ENCODE measurements at places on chromosomes 3 and 15. TPM values are rescaled to one million over a fixed set of nuclear protein-coding genes. Genes with fewer than 3 reads are reported as not detected.

The ZMYND10 gene
- total RNA-seq, result 0.74 TPM

The SI gene
- not detected for total RNA-seq

The DUOXA2 gene
- total RNA-seq, result not detected

The CCR1 gene
- 0.14 TPM for total RNA-seq

The KLF15 gene
- total RNA-seq, result 0.41 TPM

The GALNT15 gene
- total RNA-seq, result not detected

The CIP2A gene
- total RNA-seq, result 51.8 TPM

The SGO1 gene
- total RNA-seq, result 25.6 TPM

The P2RY1 gene
- 0.74 TPM for total RNA-seq

The C2CD4A gene
- 0.12 TPM for total RNA-seq

The CDC25A gene
- 55.7 TPM for total RNA-seq

The GTF2A2 gene
- 237 TPM for total RNA-seq

The ZMAT3 gene
- 10.7 TPM for total RNA-seq

The STRIT1 gene
- total RNA-seq, result not detected

The AP3B2 gene
- 0.10 TPM for total RNA-seq

The MEGF11 gene
- not detected for total RNA-seq

The RASSF1 gene
- total RNA-seq, result 51.7 TPM

The BTLA gene
- total RNA-seq, result 34.1 TPM

The LRRN1 gene
- total RNA-seq, result 2.7 TPM

The FMN1 gene
- 0.14 TPM for total RNA-seq

The SLC24A5 gene
- total RNA-seq, result not detected

The ZNF774 gene
- 0.82 TPM for total RNA-seq

The CRYBG3 gene
- 2.5 TPM for total RNA-seq

The ATP13A4 gene
- 1.6 TPM for total RNA-seq

The ARNT2 gene
- total RNA-seq, result not detected

The CLDN16 gene
- total RNA-seq, result not detected

The RLBP1 gene
- total RNA-seq, result not detected

The TNFAIP8L3 gene
- 0.60 TPM for total RNA-seq

The MORF4L1 gene
- total RNA-seq, result 293 TPM

The NPAP1 gene
- not detected for total RNA-seq

The THSD4 gene
- not detected for total RNA-seq

The CCR9 gene
- total RNA-seq, result not detected

The HRG gene
- total RNA-seq, result not detected
